Calu3 (cell line): ENCODE measurements at places on chromosomes 11 and 22. TPM values are rescaled to one million over a fixed set of nuclear protein-coding genes. Genes with fewer than 3 reads are reported as not detected.

- H3K27me3 ChIP-seq: peaks cover 42% of the 10 kb centered on the region
- no peak for DNase-seq
Observed at GRCh38 chr11:57471496-57471895, 11.2 kb downstream of the RTN4RL2 start.

GRCh38 chr22:34973926-34974325, 92.0 kb upstream of the ISX start:
- H3K27ac ChIP-seq: no peak overlapping the region
- H3K4me1 ChIP-seq: no peaks in the 10 kb centered on the region
- no peaks in the 10 kb centered on the region for H3K27me3 ChIP-seq
- H3K4me3 ChIP-seq: no peak overlapping the region

DNA sequence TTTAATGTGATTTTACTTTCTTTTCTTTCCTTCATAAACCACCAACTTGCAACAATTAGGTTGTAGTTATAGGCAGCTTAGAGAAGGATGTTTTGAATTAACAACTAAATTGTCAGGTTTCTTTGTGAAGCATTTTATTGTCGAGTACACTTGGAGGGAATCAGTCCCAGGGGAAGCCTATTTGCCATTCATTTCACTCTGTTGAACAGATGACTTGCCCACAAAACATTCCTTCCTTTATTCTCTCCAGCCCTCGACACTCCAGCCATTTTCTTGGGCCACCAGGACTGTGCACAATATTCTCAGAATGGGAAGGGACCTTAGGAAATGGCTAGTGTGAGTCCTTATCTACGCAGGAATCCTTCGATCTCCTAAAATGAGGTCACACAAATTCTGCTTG, 620.6 kb downstream of the SOX6 start:
- DNase-seq: no peak
- no peak overlapping the region for H3K4me3 ChIP-seq

LRRC75B gene
- 14.4 and 14.5 TPM in 2 replicates for total RNA-seq
